ENCODE measurements at places on chromosomes 11 and 22.

GRCh38 chr11:34205326-34206035 lies 100.1 kb downstream of the NAT10 start:
- no peak for DNase-seq

DNA sequence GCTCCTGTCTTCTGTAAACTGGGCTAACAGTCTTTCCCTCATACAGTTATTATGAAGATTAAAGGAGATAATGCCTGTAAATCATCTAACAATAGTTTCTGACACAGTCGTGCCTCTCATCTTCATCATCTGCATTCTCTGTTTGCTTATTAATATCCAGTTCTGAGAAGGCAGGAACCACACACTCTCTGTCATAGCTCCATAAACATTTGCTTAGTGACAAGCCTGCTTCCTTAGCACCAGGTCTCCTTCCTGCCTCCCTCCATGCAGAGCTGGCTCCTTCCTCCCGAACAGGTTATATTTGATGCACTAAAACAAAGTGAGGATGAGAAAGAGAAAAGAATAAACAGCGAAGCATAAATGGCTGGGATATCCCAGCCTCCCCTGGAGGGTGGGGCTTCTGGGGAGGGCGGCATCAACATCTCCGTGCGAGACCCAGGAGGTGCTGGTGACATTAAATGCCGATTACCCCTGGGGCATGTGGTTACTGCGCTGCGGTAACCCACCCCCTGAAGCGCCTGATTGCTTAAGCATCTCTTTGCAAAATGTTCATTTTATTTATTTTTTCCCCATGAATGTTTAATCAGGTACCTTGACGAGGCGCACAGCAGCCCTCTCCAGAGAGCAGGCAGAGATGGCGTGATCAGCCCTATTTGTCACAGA lies 404.9 kb downstream of the NXPE2 start:
- no peak for DNase-seq

GRCh38 chr11:45105984-45106375 lies 40.5 kb upstream of the PRDM11 start:
- no peak for DNase-seq

DNA sequence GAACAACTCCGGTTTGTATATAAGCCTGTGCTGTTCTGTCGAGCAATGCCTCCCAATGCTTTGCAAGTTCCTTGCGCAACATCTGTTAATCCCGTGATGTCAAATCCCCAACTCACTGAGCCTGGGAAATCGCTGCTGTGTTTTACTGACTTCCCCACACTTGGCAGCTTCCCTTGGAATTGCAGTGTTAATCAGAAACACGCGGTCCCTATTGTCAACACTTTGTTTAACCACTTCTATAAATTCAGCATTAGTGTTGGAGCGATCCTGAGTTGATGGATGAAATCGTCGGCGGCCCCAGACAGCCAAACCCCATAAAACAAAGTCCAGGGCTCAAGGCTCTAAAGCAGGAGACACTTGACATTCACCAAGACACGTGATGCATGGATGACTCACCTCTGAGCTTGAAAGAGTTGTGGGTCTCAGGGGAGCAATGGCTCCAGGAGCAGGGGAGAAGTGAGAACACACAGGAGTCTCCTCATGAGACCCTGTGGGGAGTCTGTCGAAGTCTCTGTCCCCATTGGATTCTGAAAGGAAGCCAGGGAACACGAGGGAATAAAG lies 555.3 kb downstream of the MIAT start:
- peak; percentile 81 for DNase-seq

- DNase-seq: no peak
Measured at GRCh38 chr11:26708736-26709456, 13.0 kb downstream of the SLC5A12 start.

DNA sequence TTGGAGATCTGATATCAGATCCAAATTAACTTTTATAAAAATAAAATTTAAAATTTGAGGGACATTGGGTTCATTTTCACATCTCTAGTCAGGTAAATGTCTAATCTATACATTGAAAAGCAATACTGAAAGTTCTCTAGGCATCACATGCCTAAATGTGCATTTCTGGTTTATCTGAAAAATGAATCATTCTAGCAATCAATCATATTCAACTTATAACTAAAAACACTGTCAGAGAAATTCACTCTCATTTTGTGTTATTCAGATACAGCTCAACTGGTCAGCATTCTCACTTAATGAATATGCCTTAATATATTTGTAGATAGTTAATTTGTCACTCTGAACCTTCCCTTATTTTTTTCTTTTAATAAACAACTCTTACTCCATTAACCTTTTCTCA lies 243.2 kb downstream of the CASP12 start:
- no peak for DNase-seq

GRCh38 chr11:70389201-70389600 lies 9.1 kb upstream of the CTTN start:
- DNase-seq: no peak

DNA sequence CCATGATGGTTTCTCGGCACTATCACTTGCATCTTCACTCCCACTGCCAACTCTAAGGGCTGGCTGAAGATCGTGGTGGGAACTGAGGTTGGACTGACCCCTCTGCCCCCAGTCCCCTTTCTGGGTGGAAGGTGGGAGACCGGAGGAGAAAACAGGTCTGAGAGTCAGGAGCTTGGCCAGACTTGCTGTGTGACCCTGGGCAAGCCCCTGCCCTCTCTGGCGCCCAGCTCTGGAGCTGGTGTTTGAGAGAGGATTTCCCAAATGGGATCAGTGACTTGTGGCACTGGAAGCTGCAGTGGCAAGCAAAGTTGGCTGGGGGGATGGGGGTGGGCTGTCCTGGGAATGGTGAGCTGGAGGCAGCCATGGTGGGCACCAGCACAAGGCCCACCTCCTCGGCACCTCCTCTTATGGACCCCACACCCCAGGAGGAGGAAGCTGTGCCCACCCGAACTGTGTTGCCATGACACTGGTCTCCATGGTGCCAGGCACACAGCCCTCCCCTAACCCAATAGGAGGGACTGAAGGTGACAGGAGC lies 6.5 kb upstream of the PDE2A start:
- DNase-seq: no peak

DNA sequence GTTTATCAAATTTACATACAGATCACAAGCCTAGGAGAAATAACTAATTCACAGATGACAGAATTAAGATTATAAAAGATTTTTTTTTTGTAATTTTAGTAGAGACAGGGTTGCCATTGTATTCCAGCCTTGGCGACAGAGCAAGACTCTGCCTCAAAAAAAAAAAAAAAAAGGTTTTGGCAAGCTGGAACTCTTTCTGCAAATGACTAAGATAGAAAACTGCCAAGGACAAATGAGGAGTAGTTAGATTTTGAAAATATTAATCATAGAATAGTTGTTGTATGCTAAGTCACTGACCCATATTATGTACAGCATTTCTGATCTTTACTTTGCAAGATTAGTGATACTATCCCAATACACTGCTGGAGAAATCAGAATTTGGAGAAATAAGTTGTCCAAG lies 99.2 kb downstream of the C11orf65 start:
- DNase-seq: no peak

DNA sequence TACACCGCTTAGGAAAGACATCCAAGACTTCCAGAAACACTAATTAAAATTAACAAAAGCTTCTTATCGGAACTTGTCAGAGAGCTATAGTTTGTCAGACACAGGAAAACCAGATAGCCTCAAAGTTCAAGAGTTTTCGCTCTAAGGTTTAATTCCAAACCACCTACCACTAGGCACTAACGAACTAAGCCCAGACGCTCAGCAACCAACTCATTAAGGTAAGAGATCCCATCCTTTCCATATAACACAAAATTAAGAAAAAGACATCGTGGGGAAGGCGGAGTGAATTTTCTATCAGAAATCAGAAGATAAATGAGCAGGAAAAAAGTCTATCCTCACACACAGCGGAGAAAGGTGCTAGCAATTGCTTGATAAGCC lies 382 bp downstream of the IMMP1L start:
- DNase-seq: peak; percentile 48

- DNase-seq: no peak
Measured at GRCh38 chr11:2084721-2085120, 54.5 kb downstream of the IGF2 start.

- no peak for DNase-seq
Measured at GRCh38 chr11:94800414-94800813, 32.3 kb downstream of the AMOTL1 start.

GRCh38 chr11:217704-218103 lies 10.2 kb downstream of the RIC8A start:
- no peak for DNase-seq

DNA sequence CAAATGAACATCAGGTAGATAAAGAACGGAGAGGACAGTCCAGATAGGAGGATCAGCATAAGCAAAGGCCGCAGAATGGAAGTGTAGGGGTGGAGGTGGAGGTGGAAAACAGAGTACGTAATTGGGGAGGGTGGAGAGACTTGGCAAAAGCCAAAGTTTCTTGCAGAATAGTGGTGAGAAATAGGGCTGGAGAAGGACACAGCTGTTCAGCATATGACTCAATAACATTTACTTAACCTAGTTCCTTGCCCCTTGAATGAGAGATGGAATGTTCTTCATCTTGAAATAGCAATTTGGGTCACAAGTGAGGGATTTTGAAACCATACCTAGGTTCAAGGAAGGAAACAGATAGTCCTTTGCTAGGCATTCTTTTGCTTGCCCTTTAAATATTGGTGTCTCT lies 235.9 kb upstream of the ARHGAP20 start:
- DNase-seq: no peak

GRCh38 chr11:27255447-27255828 lies 107.6 kb downstream of the CCDC34 start:
- DNase-seq: no peak

- DNase-seq: no peak
Measured at GRCh38 chr22:27133681-27134314, 476.4 kb downstream of the MIAT start.

- DNase-seq: no peak
Measured at GRCh38 chr11:132094598-132094997, 724.2 kb downstream of the NTM start.
